AG08396 (cell line): ENCODE measurements at places on chromosomes 2 and 18.

- no peak for DNase-seq
These were observed 101.2 kb downstream of the CDK15 start for GRCh38 chr2:201907563-201907881.

- DNase-seq: peak; percentile 62
These were observed 98.3 kb upstream of the SPRED2 start for GRCh38 chr2:65530547-65531320.

- DNase-seq: peak; percentile 97
These were observed at the start of gene GMPPA for GRCh38 chr2:219498280-219499057. Gene GMPPA (plus strand): TSS chr2:219498891. CDS start chr2:219499976, 1,085 bp downstream.

DNA sequence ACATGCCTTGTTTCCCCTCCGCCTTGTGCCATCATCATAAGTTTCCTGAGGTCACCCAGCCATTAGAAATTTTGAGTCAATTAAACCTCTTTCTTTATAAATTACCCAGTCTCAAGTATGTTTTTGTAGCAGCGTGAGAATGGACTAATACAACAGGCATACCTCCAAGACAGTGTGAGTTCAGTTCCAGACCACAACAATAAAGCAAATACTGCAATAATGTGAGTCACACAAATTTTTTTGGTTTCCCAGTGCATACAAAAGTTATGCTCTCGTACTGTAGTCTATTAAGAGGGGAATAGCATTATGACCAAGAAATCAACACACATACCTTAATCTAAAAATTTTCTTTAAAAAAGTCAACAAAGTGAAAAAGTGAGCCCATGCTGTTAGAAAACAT, 217.2 kb downstream of the NR4A2 start:
- DNase-seq: no peak

GRCh38 chr2:218744615-218745014, 34.0 kb downstream of the TTLL4 start:
- DNase-seq: no peak

DNA sequence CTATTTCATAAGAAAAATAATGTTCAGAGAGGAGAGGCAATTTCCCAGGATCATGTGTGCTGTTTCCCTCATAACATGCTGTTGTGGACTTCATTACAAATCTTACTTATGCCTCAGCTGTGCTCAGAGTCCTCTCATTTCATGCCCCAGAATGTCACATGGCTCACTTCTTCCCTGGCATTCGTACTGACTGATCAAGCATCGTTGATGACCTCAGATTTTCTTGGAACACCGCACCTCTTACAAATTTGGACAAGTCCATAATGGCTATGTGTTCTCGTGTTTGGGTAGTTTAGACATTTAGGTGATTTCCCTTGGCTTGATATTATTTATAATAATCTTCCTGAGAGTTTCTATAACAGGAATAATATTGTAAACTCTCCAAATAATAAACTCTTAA, 32.9 kb downstream of the SERPINB7 start:
- DNase-seq: no peak

DNA sequence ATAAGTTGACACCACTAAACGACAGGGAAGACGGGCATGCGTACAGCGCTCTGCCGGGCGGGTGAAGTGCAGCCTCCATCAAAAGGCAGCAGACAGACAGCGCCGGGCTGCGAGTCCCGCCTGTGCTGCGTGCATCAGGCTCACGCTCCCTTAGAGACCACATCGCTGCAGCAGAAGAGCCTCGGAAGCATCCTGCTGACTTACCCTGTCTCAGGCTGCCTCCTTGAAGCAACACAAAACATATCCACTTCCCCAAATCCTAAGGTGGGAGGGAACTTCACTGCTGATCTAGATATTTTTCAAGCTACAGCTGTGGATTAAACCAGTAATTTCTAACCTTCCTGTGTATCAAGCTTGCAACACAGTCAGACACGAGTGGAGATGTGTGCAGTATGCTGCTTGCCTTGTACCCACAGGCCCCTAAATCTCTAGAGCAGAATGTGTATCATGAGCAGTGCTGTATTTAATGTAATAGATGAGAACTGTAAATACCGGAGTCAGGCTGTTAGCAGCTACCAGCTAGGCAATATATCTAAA, 6.4 kb downstream of the MYT1L start:
- DNase-seq: no peak

DNA sequence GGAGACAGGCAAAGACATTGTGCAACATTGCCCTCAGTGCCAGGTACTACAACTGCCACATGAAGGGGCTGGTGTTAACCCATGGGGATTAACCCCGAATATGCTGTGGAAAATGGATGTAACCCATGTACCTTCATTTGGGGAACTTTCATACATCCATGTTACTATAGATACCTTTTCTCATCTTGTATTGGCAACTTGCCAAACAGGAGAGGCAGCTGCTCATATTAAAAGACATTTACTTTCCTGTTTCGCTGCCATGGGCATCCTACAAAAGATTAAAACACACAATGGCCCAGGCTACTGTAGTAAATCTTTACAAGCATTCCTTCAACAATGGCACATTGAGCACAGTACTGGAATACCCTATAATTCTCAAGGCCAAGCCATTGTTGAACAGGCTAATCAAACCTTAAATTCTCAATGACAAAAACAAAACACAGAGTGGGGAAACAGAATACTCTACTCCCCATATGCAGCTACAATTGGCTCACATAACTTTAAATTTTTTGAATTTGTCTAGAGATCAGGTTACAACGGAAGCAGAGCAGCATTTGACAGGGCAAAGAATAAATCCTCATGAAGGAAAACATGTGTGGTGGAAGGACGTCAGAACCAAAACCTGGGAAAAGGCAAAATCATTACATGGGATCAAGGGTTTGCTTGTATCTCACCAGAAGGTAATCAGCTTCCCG, 1723.5 kb upstream of the LRRTM1 start:
- no peak for DNase-seq

DNA sequence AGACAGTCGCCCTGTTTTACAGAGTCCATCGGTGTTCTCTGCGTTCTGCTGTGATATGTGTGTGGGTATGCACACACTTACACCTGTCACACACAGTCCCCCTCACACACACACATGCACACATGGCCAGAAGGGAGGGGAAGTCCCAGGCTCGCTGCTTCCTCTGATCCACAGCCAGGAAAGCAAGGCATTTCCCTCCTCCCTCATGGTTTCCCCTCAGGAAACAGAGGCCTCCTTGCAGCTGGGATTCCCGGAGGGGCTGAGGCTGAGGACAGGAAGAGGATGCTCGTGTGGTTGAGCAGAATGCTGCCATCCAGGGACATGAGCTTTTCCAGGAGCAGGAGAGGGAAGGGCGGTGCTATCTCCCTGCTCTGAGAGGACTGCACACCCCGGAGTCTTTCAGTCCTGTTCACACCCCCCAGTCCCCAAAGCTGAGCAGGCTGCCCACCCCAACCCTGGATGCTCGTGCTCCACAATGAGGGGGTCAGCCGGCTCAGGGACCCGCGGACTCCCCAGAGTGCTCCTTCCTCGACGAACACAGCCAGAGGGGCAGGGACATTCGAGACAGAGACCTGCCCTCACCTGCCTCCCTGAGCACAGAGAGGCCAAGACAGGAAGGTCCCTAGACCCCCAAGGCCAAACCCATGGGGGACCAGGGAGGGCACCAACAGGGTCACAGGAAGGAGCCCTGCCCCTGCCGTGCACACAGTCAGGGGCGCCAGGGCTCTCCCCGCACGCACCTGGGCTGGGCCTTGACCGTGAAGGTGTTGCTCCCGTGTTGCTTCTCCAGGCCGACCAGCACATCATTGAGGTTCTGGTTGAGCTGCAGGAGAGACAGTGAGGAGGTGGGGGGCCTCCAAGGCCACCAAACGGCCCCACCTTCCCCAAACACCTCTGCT, 45.3 kb downstream of the BIN1 start:
- DNase-seq: no peak

GRCh38 chr2:10798783-10799182, 13.8 kb downstream of the PDIA6 start:
- no peak for DNase-seq

GRCh38 chr2:217370391-217370790, 510.5 kb upstream of the TNP1 start:
- DNase-seq: peak; percentile 17

GRCh38 chr2:148021886-148022285, 995 bp downstream of the MBD5 start:
- no peak for DNase-seq

DNA sequence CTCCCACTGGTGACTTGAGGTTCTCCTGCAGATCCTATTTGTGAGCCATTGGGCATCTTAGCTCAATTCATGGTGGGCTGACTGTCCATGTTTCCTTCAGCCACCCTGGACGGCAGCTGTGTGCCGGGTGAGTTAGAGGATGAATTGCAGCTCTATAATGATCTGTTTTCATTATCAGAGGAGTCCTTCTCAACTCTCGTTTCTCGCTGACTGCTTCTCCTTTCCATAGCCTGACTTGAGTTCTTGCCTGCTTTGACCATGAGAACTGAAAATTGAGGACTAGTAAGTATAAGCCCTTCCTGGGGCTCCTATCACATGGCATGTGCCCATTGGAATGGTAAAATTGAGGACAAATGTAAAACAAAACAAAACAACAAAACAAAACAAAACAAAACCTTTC, 121.8 kb downstream of the CDC42EP3 start:
- DNase-seq: no peak

- DNase-seq: no peak
These were observed 7.7 kb downstream of the CLK1 start for GRCh38 chr2:200856806-200857205.

DNA sequence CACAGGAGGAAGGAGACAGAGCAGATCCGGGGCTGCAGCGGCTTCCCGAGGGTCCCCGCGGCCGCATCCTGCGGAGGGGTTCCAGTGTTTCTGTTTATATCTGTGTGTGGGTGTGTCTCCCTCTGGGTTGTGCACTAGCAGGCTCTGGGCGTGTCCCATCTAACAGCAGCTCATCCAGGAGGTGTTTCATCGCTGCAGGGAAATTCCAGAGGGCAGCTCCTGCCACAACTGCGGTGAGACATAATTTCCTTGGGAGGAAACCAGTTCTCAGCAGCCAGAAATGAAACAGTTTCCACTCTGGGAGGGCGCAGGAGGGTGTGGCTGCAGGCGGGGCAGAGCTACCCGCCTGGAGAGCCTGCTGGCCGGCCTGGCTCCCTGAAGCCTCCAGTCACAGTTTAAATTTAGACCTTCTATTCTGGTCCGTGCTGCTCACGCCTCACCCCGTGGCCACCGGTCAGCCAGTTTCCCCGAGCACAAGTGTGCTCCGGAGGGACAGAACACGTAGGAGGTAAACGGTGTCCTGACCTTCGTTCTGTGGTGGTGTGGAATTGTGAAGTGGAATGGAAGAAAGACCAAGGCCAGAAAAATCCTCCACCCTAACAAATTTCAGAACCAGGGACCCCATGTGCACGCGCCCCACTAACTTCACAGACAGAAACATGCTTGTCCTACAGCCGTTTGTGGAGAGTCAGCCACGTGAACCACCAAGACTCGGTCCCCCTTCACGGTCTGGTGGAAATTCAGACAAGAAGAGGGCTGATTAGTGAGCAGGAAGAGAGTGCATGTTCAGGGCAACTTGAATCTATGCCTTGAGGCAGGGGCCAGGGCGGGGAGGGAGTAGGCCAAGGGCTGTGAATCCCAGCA, 50.2 kb downstream of the TEX44 start:
- DNase-seq: peak; percentile 91

DNA sequence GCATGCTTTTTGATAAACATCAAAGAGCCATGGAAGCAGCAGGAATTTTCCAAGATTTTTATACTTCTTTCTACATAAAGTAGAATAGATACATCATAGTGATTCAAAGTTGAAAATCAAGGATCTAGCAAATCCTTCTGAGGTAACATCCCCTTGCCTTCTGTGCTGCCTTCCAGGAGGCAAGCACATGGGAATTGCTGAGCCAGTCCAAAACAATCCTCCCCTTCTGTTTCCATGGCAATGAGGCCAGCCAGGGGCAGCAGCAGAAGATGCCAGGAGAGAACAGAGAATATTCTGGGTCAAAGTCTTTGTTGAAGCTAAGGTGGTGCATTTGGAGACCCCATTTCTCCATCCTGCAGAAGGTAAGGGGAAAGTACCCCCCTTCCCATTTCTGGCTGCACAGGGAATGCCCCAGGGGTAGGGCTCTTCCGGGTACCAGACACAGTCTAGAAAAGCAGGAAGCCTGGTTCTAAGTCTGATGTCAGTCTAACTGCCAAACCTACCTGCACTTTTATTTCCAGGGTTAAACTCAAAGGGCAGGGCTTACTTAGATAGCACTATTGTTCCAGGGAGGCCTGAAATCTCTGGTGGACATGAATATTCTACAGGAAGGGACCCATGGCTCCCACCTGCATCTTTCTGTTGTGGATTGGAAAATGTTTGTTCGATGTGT, 22.1 kb downstream of the CENPA start:
- peak; percentile 26 for DNase-seq

- DNase-seq: no peak
These were observed 16.2 kb upstream of the ZCCHC2 start for GRCh38 chr18:62506495-62507143.

DNA sequence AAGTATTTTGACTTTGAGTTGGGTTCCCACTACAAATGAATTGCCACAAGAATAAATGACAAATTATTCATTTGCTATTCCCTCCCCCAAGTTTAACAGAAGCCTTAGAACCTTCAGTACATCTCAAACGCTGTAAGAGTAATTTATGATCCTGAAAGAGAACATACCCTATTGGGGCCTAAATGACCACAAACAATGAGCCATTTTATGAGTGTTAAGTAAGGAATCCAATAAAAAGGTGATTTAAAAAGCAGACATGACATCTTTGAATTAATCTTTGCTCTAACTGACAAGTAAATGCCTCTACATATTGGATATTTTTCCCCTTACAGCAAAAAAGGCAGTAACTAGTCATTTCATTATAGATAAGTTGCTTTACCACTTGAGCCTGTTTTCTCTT, 136.9 kb downstream of the NRXN1 start:
- no peak for DNase-seq

DNA sequence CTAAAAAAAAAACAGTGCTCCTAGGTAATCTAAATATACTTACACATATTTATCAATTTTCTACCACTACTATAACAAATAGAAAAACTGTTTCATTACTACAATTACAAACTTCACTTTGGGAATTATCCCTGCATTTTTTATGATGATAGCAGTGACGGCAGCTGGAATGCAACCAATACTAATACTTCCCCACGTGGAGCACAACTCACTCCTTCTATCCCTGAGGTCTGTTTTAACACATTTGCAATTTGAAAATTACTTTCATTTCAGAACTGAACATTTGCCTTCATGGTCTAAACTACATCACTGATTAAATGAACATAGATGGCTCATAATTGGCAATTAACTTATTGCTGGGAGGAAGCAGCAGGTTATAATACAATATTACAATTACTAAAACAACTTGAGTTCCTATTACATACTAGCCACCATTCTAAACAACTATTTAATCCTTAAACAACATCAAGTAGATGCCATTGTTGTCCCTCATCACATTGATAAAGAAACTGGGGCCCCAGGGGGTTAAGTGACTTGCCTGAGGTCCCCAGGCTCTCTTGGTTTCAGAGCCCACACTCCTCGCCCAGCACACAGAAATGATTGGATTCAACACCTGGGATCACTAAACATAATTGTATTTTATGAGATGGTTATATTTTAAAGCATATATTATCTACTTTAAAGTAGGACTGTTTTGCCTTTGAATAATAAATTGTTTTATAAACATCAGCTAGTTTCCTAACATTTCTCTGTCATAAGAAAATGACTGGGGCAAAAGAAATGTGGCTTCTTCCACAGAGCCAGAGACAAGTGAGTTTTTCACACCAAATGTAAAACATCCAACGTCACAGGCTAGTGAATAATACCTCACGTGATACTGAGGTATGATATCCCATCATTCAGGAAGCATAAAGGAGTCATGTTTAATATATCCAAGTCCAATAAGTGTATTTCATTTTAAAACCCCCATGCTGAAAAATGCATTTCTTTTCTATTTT, 6.2 kb downstream of the COLEC12 start:
- no peak for DNase-seq

GRCh38 chr2:237260039-237260620, 153.8 kb downstream of the COL6A3 start:
- DNase-seq: no peak

- DNase-seq: no peak
These were observed 49.2 kb upstream of the PPP1CB start for GRCh38 chr2:28702415-28702861.
